Left colon (tissue), 2 donors: ENCODE measurements at places on chromosomes 7 and 10. TPM values are rescaled to one million over a fixed set of nuclear protein-coding genes. Genes with fewer than 3 reads are reported as not detected.

GRCh38 chr10:79127151-79127961 lies 58.6 kb downstream of the ZMIZ1 start:
- DNase-seq = peak; percentile 75

DNA sequence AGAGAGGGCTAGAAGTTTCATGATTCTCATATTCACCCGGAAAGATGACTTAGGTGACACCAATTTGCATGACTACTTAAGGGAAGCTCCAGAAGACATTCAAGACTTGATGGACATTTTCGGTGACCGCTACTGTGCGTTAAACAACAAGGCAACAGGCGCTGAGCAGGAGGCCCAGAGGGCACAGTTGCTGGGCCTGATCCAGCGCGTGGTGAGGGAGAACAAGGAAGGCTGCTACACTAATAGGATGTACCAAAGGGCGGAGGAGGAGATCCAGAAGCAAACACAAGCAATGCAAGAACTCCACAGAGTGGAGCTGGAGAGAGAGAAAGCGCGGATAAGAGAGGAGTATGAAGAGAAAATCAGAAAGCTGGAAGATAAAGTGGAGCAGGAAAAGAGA lies 5.3 kb downstream of the GIMAP4 start:
- DNase-seq = no peak

- no peak for DNase-seq
Observed at GRCh38 chr7:6092953-6093354, 61.8 kb downstream of the ANKRD61 start.

DNA sequence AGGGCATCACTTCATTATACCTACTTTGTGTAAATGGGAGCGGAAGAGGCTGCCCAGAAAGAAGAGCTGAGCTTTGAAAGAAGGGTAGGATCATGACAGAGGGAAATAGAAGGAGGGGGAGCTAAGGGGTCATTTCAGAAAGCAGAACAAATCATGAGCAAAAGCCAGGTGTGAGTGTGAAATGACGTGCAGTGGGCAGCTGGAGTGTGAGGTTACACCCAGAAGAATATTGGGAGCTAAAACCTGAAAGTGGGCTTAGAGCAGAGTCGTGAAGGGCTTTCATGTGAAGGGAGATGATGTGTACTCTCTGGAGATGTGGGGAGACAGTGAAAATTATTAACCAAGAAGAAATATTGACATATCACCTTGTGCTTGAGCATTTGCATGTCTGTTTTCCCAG lies 245.0 kb upstream of the YAE1 start:
- DNase-seq = no peak

DNA sequence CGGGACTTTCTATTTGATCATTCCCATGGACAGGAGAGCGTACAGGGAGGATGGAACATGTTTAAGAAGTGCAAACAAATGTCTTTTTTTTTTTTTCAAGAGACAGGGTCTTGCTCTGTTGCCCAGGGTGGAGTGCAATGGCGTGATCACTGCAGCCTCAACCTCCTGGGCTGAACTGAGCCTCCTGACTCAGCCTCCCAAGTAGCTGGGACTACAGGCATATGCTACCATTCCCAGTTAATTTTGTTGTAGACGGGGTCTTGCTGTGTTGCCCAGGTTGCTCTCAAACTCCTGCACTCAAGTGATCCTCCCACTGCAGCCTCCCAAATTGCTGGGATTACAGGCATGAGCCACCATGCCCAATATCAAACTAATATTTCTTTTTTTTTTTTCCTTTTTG lies 40.5 kb downstream of the SPDYE5 start:
- no peak for DNase-seq

DNA sequence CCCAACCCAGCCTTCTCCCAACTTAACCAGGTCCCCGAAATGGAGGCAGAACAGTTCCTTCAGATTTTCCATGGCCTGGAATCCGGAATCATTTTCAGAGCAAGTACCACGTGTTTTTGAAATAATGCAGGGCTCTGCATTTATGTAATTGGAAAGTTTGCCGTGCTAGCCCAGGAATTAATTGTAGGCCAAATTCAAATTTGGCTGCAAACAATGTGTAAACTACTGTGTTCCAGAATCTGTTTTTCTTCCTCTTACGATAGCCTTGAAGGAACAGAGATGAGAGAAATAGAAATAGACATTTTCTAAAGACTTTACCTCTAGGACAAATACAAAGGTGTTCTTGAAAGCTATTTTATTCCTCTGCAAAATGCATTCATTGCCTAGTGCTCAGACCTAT lies 77.4 kb downstream of the FAM107B start:
- DNase-seq = no peak

GRCh38 chr7:67267914-67268313 lies 271.3 kb downstream of the TYW1 start:
- no peak for DNase-seq

PRSS37 gene
- not detected for total RNA-seq

DNA2 gene
- total RNA-seq = 6.7 TPM

SRRM3 gene
- total RNA-seq = 0.95 TPM

EGFR gene
- total RNA-seq = 85.6 TPM
